ENCODE measurements at places on chromosomes 2 and 18.

GRCh38 chr2:7609974-7610373 lies 692.8 kb downstream of the RNF144A start:
- no peak for DNase-seq

DNA sequence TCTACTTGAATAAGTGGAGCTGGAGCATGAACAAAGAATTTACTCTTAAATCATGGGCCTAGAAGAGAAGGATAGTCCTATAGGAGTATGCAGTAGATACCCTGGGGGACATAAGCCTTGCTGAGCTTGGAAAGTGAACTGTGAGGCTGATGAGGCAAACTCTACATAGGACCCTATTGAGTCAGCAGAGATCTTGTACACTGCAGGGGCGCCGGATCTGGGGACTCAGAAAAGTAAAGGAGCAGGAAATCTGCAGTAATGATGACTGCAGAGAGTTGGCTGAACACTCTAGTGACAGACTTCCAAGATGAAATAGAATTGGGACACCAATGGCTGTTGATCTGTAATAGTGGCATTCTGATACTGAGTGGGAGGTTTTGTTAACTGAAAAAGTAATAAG lies 543.7 kb downstream of the XIRP2 start:
- DNase-seq = no peak

GRCh38 chr18:55443776-55444175 lies 144.2 kb downstream of the TCF4 start:
- DNase-seq = no peak

GRCh38 chr18:37534627-37535026 lies 31.0 kb downstream of the CELF4 start:
- DNase-seq = no peak

DNA sequence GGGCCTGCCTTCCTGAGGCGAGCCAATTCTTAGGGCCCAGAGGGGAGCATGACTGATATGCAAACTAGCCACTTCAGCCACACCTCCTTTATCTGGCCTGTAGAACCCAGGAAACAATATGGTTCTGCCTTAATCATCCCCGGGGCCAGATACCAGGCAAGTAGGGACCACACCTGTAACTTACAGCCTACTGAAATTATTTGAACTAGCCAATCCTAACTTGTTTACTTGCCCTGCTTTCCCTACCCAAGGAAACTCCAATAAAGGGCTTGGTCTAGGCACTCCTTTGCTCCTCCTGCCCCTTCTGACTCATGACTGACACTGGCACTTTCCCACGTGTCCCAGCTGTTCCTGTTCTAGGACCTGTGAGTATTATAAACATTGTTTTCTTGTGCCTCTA lies 57.6 kb downstream of the MYOM1 start:
- DNase-seq = peak; percentile 47

- DNase-seq = no peak
Measured at GRCh38 chr18:30004965-30005364, 1037.6 kb downstream of the DSC3 start.

Measured in hematopoietic multipotent progenitor cell treated with erythropoietin and hydrocortisone succinate and interleukin-3 and kit ligand, for 6 days (in vitro differentiated cells).